NCI-H1105 (cell line): ENCODE measurements at places on chromosomes 6 and 20.

- no peak for DNase-seq
These were observed 30.1 kb upstream of the NOX3 start for GRCh38 chr6:155485756-155486155.

DNA sequence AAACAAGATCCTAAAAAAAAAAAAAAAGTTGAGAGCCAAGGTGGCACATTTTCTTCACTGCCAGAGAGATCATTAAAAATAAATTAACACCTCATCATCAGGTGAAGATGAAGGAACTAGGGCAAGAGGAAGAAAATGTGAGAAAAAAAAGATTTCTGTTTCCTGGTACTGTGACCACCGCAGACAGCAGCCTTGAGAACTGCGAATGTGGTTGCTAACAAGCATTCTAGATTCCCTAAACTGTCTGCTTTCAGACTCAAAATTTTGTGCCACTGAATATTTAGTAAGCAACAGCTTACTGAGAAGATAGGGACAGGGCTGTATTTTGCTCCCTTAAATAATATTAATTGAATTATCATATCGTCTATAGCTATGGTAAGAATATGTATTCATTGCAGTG, 24.1 kb upstream of the MBOAT1 start:
- DNase-seq: no peak

- DNase-seq: no peak
These were observed 1.0 kb downstream of the CLIC5 start for GRCh38 chr6:46014511-46015118.

- DNase-seq: no peak
These were observed 137.2 kb downstream of the FARS2 start for GRCh38 chr6:5398530-5398929.
